ENCODE measurements at places on chromosomes 4 and X.
A peak's percentile ranks its signal among the peaks of the same experiment; 100 is the strongest.

DNA sequence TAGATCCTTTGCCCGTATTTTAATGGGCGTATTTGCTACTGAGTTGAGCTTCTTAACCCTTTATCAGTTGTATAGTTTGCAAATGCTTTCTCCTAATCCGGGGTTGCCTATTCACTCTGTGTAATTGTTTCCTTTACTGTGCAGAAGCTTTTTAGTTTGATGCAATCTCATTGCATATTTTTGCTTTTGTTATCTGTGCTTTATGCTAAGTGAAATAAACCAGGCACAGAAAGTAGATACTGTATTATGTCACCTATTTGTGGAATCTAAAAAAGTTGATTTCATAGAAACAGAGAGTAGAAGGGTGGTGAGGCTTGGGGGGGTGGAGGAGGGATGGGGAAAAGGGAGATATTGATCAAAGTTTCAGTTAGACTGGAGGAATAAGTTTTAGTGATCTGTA lies 17.7 kb downstream of the OGT start:
- DNase-seq = no peak

- peak; percentile 70 for DNase-seq
Measured at GRCh38 chr4:8594097-8595038, 1.8 kb downstream of the CPZ start.

GRCh38 chr4:155879767-155880166 lies 13.7 kb upstream of the ASIC5 start:
- no peak for DNase-seq

- DNase-seq = no peak
Measured at GRCh38 chrX:54166915-54167314, 16.1 kb downstream of the FAM120C start.

DNA sequence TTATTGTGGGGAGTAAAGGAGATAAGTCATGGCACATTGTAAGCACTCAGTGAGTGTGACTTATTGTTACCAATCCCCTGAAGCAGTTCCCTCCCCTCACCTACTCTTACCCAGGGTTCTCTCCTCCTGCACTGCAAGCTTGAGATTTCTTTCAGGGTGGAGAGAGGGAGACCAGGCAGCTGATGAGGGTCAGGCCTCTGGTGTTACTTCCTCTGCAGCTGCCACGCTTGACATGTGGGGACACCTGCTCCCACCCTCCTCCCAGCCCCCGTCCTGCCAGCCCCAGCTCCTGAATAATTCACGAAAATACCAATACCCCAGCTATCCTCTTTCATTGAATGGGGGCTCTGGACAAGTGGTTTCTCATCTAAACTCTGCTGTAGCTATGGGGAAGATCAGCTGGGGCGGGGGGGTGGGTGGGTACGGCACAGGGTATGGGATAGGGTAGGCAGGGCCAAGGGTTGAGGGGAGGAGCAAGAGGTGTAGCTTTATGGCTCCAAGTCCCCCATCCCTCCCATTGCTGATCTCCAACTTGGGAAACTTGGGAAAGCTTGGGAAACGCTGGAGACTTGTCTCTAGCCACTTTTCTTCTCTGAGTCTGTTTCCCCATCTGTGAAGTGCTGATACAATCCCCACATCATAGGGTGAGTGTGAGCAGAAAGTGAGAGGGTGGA lies 148.5 kb upstream of the PJA1 start:
- DNase-seq = no peak

- DNase-seq = no peak
Measured at GRCh38 chr4:112673686-112674085, 36.7 kb downstream of the LARP7 start.

DNA sequence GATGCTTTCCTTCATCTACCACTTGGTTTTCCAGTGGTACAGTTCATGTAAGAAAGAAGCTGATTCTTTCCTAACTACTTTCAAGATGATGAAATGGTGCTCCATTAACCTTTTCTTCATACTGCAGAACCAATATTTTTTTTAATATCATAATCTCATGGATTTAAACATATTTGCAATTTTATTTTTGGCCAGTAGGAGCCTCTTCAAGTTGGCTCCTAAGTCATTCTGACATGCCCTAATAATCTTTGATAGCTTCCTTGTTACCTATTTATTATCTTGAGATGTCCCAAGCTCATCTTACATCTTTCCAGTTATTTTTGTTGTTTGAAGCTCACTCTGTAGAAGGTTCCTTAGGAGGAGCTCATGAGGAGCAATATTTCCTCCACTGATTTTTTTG lies 170.2 kb downstream of the APBB2 start:
- DNase-seq = no peak

DNA sequence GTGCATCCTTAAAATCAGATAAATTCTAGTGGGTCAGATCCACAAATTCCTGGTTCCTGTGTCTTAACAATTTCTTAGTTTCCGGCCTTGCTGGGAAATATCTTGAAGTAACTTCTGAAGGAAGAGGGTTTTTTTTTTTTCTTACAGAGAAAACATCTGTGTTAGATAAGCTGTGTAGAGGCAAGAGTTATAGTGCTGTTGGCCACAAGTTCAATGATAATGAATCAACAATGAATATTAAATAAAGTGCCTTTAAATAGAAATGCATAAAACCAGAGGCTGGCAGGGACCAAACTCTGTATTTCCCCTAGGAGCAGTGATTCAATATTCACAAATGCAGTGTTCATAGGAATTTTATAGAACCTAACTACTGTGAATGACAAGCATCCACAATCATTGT lies 711.9 kb upstream of the ATOH1 start:
- no peak for DNase-seq

DNA sequence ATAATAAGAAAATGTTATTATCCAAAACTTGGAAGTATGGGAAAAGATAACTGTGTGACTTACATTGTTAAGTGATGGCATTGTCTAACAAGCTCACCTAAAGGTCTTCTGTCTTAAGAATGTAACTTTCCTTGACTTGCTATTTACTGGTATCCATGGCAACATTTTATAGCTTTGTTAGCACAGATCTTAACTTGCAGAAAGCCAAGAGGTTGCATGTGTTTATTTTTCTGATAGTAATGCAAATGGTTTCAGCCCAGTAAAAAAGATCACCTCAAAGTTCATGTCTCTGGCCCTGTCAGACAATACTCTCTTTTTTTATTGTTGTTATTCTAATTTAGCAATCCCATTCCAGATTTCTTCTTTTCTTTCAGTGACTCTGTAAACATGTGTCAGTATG lies 425.3 kb downstream of the SPRY1 start:
- DNase-seq = no peak

Measured in nephron progenitor cell (in vitro differentiated cells).